HuH-7.5 (cell line): ENCODE measurements at places on chromosomes 3 and 15.

DNA sequence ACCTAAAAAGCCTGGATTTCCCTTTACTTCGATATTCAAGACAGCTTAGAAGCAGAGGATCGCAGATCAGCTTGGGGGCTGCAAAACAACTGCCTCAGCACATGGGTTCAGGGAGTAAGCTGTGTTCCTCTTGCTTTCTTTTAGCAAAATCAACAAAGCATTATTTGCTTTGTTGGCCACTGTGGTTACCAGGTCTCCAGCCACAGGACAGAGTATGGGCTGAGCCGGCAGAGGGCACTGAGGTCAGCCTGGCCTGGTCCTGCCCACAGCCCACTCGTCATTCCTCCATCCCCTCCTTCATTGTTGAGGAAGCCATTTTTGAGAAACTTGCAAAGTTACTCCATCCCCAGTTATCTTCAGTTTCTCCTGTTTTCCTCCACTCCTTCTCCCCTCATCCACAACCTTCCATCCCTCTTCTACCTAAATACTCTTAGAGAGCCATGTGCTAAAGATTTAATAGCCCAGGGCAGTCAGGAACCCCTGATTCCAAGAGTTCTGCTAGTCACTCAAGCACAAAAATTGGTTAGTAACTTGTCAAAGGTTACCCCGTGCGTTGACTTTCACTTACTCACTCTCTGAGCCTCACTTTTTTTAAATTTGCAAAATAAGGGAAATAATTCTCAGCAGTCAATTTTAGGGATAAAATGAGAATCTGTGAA, 60.0 kb upstream of the HES1 start:
- DNase-seq: peak; percentile 86

DNA sequence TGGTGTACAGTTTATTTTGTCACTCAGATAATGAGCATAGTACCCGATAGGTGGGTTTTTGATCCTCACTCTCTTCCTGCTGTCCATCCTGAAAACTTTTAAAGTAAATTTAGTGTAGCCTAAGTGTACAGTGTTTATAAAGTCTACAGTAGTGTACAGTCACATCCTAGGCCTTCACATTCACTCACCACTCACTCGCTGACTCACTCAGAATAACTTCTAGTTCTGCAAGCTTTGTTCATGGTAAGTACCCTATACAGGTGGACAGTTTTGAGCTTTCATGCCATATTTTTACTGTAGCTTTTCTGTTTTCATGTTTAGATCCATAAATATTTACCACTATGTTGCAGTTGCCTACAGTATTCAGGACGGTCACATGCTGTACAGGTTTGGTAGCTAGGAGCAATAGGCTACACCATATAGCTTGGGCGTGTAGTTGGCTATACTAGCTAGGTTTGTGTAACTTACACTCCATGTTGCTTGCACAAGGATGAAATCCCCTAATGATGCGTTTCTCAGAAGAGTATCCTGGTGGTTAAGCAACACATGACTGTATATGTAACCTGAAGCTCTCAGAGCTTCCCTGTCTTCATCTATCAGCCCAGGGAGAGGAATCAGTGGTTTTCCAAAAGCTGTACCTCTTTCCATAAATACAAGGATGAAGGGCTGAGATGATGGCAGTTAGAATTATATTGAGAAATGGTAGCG, 87.6 kb upstream of the SLC25A26 start:
- DNase-seq: no peak

- DNase-seq: peak; percentile 81
These were observed 72.1 kb upstream of the FNDC3B start for GRCh38 chr3:171967137-171967783.

DNA sequence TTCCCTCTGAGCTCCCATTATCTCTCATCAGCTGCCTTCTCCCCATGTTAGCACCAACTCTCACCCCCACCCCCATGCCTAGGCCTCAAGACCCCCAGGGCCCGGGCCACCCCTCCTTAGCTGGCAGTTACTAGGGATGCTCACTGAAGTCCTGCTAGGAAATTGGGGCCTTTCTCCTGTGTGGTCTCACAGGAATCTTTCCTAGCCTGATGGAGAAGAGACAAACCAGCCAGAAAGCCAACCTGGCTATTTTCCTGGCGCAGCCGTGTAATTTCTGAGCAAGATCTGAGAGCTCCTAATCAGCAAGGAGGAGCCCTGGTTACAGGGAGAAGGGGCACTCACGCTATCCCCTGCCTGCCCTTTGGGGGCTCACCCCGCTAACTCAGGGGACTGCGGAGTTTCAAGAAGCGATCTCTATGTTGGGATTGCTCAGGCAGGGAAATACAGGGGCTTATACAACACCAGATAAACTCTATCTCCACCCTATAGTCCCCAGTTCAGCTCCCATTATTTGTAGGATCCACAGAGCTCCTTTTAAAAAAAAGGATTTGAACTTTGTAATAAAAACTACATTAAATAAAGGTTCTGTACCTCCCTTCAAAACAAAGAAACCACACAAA, 25.2 kb downstream of the NR2F2 start:
- no peak for DNase-seq

DNA sequence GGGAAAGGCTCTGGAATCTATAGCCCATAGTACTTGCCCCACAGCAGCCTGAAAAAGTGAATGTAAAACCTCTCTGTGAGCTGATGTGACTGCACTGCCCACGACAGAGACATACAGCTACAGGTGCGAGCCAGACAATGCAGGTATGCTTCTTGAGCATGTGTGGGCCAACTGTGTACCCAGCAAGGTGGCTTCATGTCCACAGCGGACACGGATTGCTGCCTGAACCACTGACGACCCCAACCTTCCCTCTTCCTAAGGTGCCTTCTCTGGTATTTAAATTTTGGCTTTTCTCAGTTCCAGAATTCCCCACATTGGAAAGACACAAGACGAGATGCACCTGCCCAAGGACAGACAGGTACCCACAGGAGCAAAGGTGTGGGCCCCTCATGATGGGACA, 65.8 kb downstream of the SCN5A start:
- no peak for DNase-seq

GRCh38 chr3:110881069-110881468, 190.5 kb upstream of the NECTIN3 start:
- DNase-seq: peak; percentile 32
